ENCODE measurements at places on chromosomes 4 and X.

- no peak for DNase-seq
Observed at GRCh38 chr4:87321888-87322287, 794 bp downstream of the HSD17B13 start.

DNA sequence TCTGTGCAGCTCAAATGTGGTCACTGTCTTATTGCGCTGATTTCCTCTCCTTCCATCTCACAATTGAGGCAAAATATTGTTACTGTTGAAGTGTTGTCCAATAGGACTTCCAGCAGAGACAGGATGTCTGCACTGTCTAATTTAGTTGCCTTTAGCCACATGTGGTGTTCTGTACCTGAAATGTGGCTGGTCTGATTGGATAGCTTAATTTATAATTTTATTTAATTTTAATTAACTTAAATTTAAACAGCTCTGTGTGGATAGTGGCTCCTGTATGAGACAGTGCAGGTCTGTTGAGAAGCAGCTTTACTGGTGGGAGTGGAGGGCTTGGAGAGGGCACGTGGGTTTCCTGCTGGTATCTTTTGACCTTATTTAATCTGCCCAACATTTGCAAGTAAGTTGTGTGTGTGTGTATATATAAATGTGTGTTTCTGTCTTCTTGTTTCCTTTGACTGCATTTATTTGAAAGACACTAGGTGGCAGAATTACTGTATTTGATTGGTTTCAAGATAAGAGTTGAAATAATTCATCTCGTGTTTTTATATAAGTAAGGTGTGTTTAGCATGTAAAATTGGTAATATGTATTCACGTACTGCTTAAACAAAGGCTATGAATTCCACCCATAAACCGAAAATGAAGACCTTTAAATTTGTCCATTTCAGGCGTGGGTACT is 55.3 kb upstream of the MSANTD1 start:
- no peak for DNase-seq

DNA sequence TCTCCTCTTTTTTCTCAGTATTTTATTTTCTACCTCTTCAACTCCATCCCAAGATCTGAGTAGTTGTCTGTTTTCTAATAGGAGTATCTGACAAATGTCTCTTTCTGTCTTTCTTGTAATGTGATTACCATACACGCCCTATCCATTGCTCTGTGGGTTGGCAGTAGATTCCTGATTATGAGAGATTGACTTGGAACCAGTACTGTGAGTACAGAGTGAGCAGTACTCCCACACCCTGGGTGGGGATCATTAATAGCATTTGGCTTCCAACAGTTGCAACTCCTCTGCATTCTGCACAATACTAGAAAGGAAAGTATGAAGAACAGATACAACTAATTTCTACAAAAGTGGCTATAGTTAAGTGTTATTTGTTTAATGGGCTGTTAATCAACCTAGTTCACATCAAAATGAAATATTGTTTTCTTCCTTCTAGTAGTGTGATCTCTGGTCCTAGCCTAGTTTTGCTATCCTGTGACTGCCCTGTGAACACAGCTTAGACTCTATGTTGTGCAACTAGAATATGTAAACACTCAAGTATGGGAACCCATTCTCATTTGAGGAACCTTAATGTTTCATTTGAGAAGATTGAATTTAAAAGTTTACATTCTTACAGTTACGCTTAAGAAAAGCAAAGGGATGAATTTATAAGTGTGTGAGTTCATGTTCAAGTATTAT is 112.9 kb downstream of the PTPN13 start:
- no peak for DNase-seq

DNA sequence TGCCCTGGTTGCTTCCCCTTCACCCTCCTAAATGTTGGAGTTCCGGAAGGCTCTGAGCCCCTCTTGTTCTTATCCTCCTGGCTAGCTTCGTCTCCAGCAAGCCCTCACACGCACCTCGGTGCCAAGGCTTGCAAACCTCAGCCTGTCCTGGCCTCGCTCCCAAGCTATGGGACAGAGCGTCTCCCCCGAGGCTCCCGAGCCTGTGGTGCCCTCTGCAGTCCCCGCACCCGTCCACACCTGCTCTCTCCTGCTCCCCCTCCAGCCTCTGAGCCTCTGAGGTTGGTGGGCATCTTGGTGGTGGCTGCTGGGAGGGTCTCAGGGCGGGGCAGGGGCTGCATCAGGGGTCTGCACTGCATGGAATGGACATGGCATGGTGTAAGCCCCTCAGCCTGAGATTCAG is 63.2 kb downstream of the TRMT44 start:
- no peak for DNase-seq

- no peak for DNase-seq
Observed at GRCh38 chrX:82362550-82362949, 1145.5 kb upstream of the POU3F4 start.

GRCh38 chr4:102222838-102223409 is 122.4 kb downstream of the SLC39A8 start:
- DNase-seq, result no peak

- no peak for DNase-seq
Observed at GRCh38 chr4:100087743-100088142, 102.5 kb downstream of the DDIT4L start.

- DNase-seq, result no peak
Observed at GRCh38 chr4:121053601-121054143, 18.7 kb downstream of the NDNF start.

DNA sequence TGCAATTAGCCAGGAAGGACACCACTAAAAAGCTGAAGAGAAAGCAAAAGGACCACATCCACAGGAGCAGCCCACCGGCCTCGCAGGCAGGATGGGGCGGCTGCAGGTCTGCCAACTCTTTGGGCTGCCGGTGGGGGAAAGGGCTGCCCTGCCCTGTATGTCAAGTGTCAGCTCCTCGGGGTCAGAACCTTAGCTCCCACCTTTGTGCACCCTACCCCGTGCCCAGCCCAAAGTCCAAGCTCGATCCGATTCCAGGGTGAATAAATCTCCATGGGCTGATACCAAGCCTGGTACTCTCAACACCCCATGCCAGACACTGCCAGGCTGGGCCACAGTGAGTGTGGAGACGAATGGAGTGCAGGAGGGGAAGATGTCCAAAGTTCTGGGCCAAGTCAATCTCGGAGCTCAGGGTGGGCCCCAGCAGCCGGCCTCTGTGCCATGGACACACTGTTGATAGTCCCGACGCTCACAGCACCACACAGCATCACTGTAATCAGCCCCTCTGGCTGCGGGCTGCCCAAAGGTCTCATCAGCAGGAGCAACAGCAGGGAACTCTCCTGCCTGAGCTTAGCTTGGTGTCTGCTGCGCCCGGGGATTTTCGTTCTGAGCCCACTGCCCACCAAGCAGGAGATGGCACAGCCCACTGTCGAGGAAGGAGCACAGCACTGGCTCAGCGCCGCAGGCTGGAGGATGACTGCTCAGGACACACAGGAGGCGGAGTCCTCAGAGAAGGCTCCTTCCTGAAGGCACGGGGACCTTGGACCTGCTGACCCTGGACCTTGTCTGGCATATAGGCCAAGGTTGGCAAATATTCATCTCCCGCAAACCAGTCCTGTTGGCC is 84.4 kb downstream of the JAKMIP1 start:
- DNase-seq, result no peak

DNA sequence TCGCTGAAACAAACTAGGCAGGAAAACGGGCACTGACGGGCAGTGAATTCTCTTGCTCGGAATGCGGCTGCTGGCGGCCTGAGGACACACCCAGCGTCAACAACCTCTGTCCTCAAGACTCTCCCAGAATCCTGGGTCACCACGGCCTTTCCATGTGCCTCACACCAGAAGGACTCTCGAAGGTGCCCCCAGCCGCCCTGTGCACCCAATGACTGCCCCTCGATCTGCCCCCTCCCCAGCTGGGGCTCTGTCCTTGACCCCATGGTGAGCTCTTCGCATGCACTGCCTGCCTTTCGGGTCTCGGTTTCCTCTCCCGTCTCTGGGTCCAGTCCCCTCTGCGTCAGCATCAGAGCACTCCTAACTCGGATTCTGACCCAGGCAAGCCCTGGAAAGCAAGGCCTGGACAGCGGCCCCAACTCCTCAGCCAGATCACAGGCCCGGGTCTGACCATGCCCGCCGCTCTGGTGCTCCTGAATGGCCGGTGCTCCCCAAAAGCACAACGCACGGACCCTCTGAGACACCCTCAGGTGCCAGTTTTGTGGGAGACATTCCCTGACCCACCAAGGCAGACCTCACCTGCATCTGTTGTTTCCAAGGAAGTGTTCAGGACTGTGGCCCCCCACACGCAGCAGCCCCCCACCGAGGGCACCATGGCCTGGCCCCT is 56.0 kb downstream of the ACOX3 start:
- DNase-seq, result no peak

- no peak for DNase-seq
Observed at GRCh38 chrX:13123857-13124345, 79.5 kb upstream of the FAM9C start.

GRCh38 chr4:25090516-25090915 is 59.8 kb upstream of the LGI2 start:
- no peak for DNase-seq

DNA sequence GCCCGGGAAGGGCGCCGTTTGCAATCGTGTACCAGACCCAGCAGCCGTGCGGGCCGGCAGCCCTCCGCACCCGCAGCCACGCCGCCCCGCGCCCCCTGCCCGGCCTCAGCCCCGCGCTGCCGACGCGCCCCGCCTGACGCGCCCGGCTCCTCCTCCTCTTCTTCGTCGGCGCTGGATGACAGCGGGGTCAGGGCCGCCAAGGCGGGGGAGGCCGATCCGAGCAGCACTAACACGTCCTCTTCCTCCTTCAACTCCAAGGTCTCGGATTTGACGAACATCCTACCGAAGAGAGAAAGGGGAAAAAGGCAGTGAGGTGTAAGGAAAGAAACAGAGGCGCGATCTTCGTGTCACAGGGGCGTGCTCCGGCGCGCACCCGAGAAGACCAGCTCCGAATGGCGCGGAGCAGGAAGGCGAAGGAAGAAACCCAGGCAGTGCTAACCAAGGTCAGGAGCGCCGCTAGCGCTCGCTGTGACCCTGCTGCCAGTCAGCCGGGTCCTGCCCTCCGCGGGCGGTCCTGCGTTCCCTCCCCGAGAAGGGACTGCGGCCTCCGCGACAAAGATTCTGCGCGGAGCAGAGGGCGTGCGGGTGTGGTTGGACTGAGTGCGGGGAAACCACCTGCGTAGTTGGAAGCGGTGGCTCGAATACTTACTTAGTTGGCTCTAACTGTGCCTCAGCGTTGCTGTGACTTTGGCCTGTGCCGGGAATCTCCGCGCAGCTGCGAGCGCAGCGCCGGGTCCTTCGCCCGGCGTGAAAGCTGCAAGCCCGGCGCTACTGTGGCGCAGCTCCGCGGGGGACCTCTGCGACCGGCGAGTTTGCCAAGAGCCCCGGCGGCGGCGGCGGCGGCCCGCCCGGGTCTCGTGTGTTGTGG is 548 bp downstream of the NEUROG2 start:
- DNase-seq, result peak; percentile 82

DNA sequence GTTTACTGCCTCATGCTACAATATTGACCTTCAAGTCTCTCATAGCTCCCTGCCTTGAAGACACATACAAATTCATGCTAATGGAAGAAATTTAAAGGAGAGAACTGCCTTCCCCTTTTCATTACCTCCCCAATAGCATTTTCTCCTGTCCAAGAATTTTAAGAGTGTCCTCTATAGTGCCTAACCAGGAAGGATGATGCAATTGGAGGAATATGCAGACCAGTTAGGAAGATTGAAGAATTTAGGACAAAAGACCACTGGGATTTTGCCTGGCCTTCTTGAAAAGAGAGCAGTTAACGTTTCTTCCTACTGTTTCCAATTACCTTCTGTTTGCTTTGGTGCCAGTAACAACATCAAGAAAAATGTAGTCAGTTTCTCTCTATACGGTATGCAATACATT is 443.9 kb downstream of the INPP4B start:
- DNase-seq, result no peak

DNA sequence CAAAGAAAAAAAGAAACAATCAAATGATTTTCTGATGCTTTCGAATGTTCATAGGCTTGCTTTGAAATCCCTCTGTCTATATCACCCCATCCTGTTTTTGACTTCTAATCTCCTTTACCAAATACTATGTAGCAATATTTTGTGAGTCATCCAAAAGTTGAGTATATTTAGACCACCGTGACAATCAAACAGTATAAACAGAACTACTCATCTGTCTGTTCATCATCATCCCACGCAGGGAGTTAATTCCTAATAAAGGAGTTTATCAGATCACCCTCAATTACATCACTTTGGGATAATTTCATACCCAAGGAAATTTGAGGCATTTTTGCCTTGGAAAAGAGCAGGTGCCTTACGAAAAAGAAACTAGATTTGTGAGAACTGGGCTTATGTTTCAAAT is 212.9 kb downstream of the CBR4 start:
- no peak for DNase-seq

- DNase-seq, result no peak
Observed at GRCh38 chr4:10746371-10747171, 62.0 kb upstream of the CLNK start.

DNA sequence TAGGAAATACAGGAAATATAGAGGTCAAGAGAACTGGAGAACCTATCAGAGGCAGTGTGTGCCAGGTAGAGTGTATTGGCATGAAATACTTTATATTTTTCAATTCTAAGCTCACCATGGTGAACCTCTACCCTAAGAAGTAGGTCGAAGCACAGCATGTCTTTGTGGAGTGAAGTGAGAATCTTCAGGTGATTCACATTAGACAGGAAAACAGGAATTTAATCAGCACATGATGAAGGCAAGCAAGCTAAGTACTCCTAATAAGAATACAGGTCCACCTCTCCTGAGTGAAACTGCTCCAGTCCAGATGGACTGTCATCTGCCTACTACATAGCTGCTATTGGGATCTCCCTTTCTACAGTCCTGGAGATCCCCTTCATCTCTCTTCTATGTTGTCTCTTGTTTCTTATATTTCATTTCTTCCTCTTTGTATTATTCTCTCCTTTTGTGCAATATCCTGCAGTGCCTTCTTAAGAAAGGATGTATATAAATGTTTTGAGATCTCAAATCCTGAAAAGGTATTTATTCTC is 159.0 kb downstream of the LRBA start:
- DNase-seq, result no peak

GRCh38 chr4:155085843-155086530 is 122.4 kb upstream of the NPY2R start:
- no peak for DNase-seq

DNA sequence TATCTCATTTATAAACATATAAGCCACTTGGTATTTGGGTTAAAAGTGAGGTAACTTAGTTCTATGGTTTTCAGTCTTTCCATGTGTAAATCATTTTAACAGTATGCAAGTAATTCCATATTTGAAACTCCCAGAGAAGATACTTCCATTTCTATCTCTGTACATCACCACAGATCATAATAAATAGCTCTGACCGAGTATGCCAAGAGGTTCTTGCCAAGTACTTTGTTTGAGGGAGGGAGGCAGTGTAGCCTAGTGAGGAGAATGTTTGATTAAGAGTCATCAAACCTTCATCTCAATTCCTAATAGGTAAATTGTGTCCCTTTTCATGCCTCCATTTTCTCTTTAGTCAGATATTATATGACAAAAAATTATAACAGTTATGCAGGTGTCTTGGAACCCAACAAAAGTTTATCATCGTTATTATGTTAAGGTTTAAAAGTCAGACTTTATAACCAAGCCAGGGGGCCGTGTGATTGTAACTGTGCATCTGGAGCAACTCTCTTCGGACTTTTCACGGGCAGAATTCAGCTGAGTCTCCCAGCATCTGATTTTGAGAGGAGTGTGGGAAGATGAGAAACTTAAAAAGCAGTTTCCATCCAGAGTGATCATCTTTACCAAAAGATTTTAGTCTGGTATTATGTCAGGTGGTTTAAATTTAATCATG is 123.8 kb downstream of the ANK2 start:
- no peak for DNase-seq
